ENCODE measurements at places on chromosomes 7 and 10. TPM values are rescaled to one million over a fixed set of nuclear protein-coding genes. Genes with fewer than 3 reads are reported as not detected.

INA gene
- not detected for total RNA-seq

EPDR1 gene
- 48.6 TPM for total RNA-seq

- no peak for DNase-seq
Observed at GRCh38 chr10:94402843-94403379, 570 bp downstream of the TBC1D12 start.

DNA sequence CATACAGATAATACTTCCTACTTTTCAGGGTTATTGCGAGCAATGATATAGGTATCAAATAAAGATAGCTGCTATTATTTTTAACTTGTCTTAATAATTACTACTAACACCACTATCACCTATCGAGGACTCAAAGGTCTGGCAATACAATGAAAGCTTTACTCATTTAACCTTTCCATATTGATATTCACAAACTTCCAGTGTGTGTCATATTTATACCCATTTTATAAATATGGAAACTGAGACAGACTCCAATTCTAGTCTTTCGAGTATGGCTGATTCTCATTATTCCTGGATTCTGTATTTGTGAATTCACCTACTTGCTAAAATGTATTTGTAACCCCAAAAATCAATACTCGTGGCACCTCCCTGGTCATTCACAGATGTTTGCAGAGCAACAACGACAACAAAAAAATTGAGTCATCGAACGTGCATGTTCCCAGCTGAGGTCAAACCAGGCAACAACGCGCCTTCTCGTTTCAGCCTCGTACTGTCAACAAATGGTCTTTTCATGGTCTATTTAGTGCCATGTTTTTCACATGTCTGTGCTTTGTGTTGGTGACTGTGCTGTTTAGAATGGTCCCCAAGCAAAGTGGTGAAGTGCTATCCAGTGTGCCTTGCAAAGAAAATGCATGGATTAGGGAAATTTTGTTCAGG, 51.7 kb downstream of the SMURF1 start:
- DNase-seq: no peak

IL6 gene
- 0.16 TPM for total RNA-seq

DNA sequence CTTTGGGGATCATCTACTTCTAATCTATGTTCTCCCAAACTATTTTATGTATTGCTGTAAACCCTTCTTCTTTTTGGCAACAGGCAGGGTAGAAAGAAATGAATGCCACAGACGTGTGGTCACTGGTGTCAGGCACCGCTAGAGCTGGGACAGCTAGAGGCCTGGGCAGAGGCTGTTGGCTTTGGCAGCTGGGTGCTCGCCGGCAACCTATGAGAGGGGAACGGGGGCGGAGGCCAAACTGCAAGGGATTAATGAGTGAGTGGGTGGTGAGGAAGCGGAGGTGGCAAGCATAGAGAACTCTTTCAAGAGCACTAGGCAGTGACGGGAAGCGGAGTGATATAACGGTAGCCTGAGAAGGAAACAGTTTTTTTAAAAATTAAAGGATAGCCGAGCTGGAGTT, 78.5 kb downstream of the CREB5 start:
- DNase-seq: no peak

FKBP6 gene
- total RNA-seq: not detected

DNA sequence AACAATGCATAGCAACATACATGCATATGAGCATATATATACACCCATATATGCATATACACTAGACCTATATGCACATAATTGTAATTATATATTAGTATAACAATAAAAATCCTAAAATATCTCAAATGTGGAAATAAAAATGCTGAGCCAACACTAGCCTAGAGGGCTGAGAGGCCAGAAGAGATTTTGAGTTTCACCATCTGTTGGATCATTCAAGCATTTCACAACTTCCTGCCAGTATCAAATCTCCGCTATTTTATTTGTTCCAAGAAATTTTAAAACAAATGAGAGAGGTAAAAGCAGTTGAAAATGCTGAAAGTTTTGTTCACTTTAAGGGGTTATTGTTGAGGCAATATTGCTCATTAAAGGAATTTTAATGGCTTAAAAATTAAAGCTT, 187.0 kb downstream of the PCDH15 start:
- DNase-seq: no peak

DNA sequence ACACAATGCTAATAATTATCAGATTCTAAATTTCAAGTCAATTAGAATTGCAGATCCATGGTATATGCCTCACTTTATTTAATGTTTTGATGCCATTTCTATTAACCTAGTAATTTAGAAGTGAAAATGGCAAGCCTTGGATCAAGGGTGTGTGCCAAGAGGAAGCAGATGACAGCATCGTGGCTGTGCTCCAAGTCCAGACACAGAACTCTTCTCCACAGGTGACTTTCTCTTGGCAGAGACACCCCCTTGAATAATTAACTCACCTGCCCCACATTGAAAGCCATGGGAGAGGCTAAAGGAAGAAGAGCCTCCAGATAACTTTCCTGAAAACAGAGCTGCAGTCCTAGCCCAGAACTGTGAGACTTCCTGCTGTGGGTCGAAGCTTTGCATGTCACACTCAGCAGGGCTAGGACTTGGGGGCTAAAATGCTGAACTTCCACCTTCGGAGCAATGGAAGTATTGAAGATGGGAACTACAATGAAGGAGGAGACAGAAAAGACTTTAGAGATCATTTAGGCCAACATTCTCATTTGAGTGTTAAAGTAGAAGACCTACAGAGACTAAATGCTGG, 996 bp upstream of the C10orf90 start:
- no peak for DNase-seq
